Activated CD4-positive, alpha-beta T cell treated with anti-CD3 and anti-CD28 coated beads, Interleukin-2, Interleukin-4, amounts not matched to agents 100 ng/mL and 50 ng/mL, durations not matched to agents 16 hours and 8 hours (primary cell): ENCODE measurements at places on chromosomes 7 and 10.

- DNase-seq = peak; percentile 10
Measured at GRCh38 chr10:123045961-123046731, 37.3 kb downstream of the ACADSB start.

GRCh38 chr10:86075512-86075911 lies 291.1 kb downstream of the GRID1 start:
- DNase-seq = no peak

DNA sequence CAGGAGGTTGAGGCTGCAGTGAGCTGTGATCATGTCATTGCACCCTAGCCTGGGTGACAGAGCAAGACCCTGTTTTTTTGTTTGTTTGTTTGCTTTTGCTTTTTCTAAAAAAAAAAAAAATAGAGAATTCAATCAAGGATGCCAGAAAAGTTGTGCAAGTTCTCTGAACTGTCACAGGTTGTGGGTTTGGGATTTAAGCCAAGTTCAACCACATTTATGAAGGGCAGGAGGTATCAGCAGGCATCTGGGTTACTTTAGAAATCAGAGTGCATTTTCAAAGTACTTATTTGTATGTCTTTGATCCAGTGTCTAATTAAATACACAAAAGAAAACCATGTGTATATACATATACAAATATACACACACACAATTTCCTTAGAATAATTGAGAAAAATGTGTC lies 151.2 kb upstream of the MINDY3 start:
- DNase-seq = no peak

DNA sequence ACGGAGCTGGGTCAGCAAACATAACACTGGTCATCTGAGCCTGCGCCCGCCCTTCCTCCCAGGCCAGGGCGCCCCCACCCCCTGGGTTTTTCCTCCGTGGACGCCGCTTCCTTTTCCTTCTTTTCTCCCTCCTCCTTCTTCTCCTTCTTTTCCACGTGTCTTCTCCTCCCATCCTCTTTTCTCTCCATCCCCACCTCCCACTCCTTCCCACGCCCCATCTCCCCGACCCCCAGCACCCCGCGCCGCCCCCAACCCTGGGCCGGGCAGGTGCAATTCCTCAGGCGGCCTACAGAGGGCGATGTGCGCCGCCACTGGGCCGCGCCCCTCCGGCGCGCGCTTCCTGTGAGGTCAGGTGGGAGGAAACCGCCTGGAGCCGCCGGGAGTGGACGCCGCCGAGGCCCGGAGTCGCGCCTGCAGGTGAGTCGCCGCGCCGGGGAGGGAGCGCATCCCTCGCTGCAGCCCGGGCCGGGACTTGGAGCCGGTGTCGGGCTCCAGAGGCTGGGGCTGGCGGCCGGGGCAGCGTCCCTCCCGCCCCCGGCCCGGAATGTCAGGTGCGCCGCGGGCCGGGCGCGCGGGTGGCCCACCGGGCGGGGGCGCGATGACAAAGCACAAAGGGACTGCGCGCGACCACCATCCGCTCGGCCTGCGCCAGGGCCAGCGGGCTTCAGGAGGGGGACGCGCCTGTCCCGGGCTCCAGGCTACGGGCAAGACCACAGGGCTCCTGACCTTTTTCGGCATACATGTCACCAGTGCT lies at the start of gene FAM241B:
Gene FAM241B, plus strand, starts transcription at position 351 of the 754 bp plus-strand sequence. CDS start 1,497 bp downstream, outside the sequence.
- DNase-seq = peak; percentile 74

DNA sequence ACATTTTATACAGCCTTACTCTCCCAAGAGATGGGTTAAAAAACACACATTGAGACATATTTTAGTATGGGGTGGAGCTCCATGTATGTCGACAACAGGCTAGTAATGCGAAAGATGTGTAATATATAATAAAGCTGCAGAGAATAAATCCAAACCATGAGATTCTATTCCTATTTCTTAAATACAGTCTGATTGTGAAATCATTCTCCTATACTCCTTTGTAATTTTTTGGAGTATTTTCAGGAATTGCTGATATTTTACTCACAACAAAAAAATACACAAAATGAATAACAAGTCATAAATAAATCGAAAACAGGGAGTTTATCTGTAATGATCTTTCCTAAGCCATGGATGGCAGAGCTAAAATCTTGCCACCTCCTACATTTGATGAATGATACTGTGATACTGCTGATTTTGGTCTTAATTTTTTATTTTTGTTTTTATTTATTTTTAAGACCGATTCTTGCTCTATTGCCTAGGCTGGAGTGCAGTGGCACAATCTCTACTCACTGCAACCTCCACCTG lies 173.5 kb upstream of the KLF6 start:
- no peak for DNase-seq

- no peak for DNase-seq
Measured at GRCh38 chr10:22640359-22640758, 74.0 kb downstream of the PIP4K2A start.

- no peak for DNase-seq
Measured at GRCh38 chr10:109957092-109957797, 33.9 kb upstream of the XPNPEP1 start.

GRCh38 chr10:126216632-126216961 lies 171.7 kb downstream of the ADAM12 start:
- no peak for DNase-seq

- DNase-seq = no peak
Measured at GRCh38 chr7:156833312-156833711, 59.7 kb downstream of the LMBR1 start.

- DNase-seq = no peak
Measured at GRCh38 chr10:132400547-132401151, 3.6 kb downstream of the PWWP2B start.

GRCh38 chr7:131250331-131250730 lies 77.3 kb upstream of the MKLN1 start:
- no peak for DNase-seq

- peak; percentile 74 for DNase-seq
Measured at GRCh38 chr10:95907456-95908253, at the start of gene CC2D2B. Gene CC2D2B, plus strand, starts transcription at chr10:95907975. Its CDS starts 3,349 bp downstream, at chr10:95911324.

GRCh38 chr10:117537904-117538524 lies 4.5 kb upstream of the EMX2 start:
- no peak for DNase-seq

DNA sequence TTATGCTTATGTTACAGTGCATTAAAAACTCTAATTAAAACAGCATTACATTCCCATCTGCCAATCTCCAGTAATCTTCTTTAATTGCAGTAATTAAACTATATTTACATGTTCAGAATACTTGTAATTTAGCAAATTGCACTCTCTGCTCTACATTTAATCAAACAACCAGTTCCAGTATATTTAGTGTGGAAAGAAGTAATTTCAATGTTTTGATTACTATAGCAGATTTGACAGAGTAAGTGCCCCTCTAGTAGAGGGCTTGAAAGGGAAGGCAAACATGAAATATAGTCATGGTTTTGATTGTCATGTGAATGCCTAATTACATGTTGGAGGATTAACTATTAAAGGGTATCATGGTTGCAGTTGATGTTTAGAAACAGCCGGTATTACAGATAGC lies 739.7 kb downstream of the AUTS2 start:
- DNase-seq = no peak

DNA sequence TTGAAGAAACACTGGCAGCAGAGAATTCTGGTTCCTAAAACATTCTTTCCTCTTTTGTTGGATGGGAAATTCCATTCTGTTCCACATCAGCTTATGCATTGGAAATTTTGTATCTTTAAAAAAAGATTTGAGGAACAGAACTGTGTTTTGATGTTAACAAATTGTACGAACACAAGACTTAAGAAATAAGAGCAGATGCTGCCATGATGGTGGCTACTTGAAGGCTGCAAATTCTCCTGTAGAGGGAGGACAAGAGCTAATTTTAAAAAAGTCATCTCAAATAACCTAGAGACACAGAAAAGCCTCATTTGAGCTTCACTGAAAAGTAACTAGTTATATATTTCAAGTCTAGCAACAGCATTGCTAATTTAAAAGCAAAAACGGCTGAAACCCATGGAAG lies 29.8 kb downstream of the NDUFB2 start:
- no peak for DNase-seq

- no peak for DNase-seq
Measured at GRCh38 chr7:5624386-5625365, 156.8 kb downstream of the RNF216 start.

DNA sequence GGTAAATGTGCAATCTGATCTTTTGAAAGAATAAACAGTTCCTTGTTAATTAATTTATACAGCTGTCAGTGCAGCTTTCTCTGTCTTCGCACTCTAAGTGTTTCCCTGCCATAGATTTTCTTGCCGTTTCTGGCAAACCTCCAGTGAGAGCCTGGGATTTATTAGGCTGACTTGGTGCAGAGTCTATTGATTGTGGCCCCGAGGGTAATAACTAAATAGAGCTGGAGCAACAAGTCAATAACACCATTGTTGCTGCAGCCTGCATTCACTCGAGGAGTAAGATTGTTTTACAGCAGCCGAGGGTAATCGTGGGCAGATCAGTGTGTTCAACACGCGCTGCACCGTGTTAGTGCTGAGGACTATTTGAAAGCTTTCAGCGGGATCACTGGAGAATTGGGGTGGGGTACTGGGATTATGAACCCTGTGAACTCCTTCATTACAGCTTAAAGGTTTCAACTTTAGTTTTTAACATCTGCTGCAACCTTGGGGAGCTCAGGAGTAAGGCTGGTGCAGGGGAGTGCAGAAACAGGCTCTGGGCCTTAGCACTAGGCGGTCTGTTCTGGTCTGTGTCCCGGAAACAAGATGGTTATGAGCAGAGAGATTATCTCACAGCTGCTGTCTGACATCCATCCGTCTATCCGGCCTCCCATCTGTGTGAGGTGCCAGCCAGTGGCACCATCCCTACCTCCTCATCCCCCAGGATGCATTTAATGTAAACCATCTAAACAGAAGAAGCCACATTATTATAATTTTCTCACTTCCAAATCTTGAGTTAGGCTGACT lies 174.0 kb upstream of the TCF7L2 start:
- no peak for DNase-seq

GRCh38 chr7:99679032-99679399 lies 780 bp downstream of the CYP3A5 start:
- DNase-seq = no peak

- no peak for DNase-seq
Measured at GRCh38 chr10:87739703-87740102, 78.3 kb downstream of the ATAD1 start.

DNA sequence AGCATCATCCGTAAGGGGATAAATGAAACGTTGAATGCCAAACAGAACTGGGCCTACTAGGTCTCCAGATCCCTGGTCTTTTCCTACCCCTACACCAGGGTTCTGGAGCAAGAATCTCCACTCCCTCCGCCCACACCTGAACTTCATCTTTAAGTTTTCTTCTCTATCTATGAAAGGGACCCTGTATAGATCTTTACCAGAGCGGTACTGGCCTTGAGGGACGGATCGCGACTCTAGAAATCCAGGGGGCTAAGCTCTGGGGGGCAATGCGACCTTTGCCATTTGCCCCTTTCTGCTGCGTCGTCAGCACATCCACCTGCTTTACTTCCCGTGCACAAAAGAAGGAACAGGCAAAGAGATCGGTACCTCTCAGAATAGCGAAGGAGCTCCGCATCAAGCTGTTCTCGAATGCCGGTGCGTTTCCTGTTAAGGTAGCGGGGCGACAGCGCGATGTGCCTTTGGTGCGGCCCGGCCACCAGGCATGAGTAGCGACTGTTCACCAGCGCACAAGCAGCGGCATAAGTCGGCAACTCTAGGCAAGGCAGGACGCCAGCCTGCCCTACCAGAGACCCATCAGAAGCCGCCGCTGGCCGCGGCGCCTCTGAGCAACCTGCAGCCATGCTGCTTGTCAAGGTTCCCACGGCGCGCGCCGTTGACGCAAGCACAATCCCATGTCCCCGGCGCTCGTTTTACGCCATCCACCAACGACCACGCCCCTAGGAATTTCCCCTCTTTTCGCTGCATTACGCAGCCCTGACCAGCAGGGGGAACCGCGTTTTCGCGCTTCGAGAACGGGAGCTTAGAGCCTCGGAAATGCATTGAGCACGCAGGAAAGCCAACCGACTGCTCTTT lies at the start of gene POLR1F:
Gene POLR1F, minus strand, starts transcription at position 641 of the 852 bp plus-strand sequence. Its CDS starts 21 bp downstream, at position 620.
- peak; percentile 95 for DNase-seq

- no peak for DNase-seq
Measured at GRCh38 chr7:918441-919113, 35.9 kb downstream of the ADAP1 start.

DNA sequence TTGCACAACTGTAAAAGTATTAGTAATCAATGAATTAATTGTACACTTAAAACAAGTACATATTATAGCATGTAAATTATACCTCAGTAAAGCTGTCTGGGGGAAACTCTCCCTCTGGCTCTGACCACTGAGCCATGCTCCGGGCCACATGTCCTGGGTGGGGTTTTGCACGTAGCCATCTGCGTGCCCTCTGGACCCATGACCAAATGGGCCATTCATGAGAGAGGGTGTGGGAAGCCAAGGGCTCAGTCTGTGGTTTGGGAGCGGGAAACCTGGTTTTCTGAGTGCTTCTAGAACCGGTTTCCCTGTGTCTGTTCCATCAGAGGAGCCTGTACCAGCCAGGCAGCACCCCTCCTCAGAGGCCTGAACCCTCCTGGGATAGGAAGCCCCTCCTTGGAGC lies 143.2 kb downstream of the SH3PXD2A start:
- DNase-seq = no peak

DNA sequence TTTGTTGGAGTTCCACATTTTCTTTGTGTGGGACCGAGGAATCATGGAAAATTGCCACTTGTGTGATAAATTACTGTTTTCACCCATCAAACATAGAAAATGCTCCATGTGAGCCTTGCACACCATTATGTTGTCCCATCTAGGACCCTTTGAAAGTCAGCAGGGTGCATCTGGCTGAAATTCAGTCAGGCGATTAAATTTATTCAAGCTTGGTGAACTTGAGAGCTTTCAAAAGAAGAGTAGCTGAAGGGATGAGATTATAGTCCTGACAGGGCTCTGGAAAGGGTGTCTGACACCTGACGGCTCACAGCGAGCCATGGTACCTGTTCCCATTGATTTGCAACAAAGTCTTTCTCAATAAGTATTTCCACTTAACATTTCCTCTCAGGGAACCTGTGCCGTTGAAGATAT lies 399.7 kb upstream of the ETV1 start:
- no peak for DNase-seq

DNA sequence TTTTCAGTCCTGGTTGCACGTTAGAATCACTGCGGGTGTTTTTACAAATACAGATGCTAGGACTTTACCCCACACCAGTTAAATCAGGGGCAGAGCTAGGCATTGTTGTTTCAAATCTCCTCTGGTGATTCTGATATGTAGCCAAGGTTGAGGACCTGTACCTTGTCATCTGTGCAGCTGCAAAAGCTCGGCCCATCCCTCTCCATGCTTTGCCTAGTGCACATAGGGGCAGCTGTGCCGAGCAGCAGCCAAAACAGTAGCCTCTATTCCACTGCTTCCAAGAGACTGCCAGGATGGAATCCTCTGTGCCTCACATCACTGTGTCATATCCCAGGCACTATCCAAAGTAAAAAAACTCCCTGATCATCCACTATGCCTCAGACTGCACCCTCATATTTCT lies 181.3 kb downstream of the CDK14 start:
- DNase-seq = no peak

DNA sequence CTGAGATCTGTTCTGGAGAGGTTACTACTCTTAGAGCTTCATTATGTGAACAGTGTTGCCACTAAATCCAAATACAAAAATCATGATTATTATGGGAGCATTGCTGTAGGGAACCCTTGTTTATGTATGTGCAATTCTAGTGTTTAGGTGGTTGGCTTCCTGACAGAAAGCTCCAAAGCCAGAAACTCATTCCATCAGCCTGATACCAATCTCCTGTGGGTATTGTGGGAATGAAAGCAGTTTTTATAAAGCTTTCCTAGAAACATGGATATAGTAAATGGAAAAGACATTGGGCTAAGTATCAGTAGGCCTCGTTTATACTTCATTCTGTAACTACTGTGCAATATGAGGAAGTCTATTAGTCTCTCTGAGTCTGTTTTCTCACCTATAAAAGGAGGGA lies 6.4 kb downstream of the SDK1 start:
- DNase-seq = no peak
